ENCODE measurements at places on chromosomes 16 and 17. TPM values are rescaled to one million over a fixed set of nuclear protein-coding genes. Genes with fewer than 3 reads are reported as not detected.

HBM gene
- not detected for total RNA-seq

BHLHA9 gene
- not detected for total RNA-seq

BBS2 gene
- 21.5 TPM for total RNA-seq

CLUH gene
- 91.4 TPM for total RNA-seq

MLKL gene
- total RNA-seq, result 42.6 TPM

Data from A549 treated with GW870086 at 1 μM for 4 hours (cell line).